Renal cortex interstitium (tissue), 15 donors: ENCODE measurements at places on chromosomes 7 and 10.

- no peak for DNase-seq
Measured at GRCh38 chr10:19713800-19714525, 102.3 kb upstream of the PLXDC2 start.

- no peak for DNase-seq
Measured at GRCh38 chr7:81244224-81244623, 325.4 kb upstream of the SEMA3C start.

DNA sequence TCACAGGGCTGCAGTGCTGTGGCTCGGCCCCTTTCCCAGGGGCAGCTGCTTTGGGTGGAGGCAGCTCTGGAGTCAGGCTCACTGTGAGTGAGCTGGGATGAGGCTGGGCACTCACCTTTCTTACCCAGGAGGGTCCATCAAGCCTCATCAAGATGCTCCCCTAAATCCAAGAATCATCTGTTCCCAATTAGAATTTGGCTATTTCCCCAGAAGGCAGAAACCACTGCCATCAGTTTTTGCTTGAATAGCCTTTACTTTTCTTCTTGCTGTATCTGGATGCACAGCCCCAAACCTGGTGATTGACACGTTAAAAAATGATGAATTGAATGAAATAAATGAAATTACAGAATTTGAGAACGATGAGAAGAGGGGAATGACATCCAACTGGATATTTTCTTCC lies 74.3 kb upstream of the LYZL1 start:
- DNase-seq = no peak

- DNase-seq = no peak
Measured at GRCh38 chr7:132943645-132944044, 138.2 kb downstream of the CHCHD3 start.

- no peak for DNase-seq
Measured at GRCh38 chr10:116056445-116057293, 216.3 kb downstream of the GFRA1 start.

- DNase-seq = no peak
Measured at GRCh38 chr10:113179265-113179664, 229.2 kb downstream of the TCF7L2 start.

DNA sequence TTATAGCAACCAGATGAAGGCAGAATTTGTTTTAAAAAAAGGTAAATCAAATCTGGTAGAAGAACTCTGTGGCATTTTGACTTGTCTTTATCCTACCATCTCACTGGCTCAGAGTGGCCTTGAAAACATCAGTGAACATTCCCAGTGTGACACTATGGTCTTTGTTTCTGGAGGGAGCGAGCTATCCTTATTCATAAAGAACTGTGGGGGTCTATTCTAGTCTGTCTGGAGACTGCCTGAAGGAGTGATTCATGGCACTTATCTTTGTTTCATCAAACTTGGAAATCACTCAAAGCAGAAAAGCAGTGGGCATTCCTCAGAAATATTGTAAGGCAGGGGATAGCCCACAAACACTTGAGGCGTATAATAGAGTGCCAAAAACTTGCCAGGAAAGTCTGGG lies 719.1 kb downstream of the PCDH15 start:
- no peak for DNase-seq

DNA sequence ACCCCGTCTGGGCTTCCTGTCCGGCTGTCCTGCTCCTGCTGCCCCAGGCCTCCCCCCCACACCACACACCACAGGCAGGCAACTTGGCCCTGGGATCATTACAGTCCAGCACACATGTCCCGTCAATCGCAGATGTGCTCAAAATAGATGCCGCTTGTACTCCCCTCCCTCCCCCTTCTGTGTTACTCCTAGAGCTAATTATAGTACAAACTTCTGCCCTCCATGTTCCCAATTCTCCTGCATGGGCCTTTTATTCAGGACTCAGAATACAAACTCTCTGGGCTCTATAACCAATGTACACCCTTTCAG lies at the start of gene SYNPO2L:
Gene SYNPO2L (minus strand): TSS at position 40 of the 309 bp plus-strand sequence. CDS start 107 bp downstream, outside the sequence.
- DNase-seq = no peak

DNA sequence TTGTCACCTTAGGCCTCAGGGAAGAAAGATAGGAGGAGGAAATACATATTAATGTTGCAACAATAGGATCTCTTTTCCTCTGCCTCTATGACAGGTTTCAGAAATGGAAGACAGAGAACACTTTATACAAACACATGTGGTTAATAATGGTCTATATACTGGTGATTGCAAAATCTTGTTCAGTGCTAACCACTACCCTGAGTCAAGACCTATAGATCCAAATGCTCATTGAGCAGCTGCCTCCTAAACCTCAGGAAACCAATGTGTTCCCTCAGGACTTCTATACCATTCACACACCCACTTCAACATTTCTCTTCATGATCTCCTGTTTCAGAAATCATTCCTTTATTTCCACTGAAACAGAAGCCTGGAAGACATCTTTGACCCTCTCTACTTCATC lies 32.5 kb upstream of the VWDE start:
- DNase-seq = no peak

- no peak for DNase-seq
Measured at GRCh38 chr7:70259502-70259901, 661.2 kb downstream of the AUTS2 start.

DNA sequence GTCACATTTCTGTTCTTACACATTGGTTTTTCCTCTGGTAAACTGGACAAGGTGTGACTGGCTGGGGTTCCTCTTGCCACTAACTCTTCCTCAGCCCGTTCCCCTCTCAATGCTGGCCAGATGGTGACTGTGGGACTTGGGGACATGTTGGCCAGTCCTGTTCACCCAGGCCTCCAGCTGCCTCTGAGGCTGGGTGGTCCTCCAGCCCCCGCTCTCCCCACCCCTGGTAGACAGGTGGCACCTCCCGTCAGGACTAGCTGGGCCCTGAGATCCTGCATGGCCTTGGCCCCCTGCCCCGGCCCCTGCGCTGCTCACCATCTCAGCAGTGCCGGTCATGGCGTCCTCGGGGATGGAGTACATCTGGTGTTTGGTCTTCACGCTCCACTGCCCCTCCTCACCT lies 10.8 kb upstream of the MYL7 start:
- DNase-seq = no peak

GRCh38 chr10:71970869-71971268 lies 6.7 kb downstream of the CHST3 start:
- DNase-seq = no peak

- DNase-seq = no peak
Measured at GRCh38 chr10:70191161-70191971, 21.1 kb upstream of the SAR1A start.

DNA sequence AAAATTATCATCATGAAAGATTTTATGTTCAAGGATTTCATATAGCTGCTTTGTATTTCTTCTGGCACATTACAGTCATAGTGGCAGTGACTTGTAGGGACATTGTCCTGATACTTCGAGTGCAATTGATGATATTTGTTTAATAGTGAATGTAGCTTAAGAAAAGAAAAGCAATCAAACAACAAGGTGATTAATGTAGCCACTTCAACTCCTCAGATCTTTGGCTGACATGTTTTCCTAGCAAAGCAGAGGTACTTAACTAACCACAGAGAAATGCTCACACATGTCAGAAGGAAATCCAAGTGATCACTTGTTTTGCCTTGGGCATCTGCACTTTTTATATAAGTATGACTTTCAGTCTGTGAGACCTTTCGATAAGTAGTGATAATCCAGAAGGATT lies 470.3 kb downstream of the AUTS2 start:
- no peak for DNase-seq

- DNase-seq = no peak
Measured at GRCh38 chr10:34587002-34587679, 228.0 kb downstream of the PARD3 start.

GRCh38 chr10:97685395-97685958 lies 1.6 kb downstream of the AVPI1 start:
- DNase-seq = no peak

- no peak for DNase-seq
Measured at GRCh38 chr10:75544386-75544785, 113.0 kb downstream of the LRMDA start.

- DNase-seq = no peak
Measured at GRCh38 chr7:107933386-107934013, 42.5 kb downstream of the DLD start.

DNA sequence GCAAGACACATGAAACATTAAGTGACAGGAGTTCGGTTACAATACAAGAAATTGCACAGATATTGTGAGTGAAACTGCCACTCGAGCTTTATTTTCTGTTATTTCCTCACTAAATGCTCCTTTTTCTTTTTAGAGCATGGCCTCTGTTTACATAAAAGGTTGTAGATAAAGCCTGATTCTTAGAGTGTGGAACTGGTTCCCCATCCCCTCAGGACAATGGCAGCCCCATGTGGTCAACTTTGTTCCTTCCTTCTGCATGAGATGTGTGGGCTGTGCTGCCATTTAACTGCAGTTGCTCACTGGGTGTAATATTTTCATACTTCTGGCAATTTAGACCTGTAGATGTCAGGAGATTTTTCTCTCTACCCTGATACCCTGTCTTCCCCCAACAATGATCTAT lies 70.2 kb downstream of the LRGUK start:
- DNase-seq = no peak

DNA sequence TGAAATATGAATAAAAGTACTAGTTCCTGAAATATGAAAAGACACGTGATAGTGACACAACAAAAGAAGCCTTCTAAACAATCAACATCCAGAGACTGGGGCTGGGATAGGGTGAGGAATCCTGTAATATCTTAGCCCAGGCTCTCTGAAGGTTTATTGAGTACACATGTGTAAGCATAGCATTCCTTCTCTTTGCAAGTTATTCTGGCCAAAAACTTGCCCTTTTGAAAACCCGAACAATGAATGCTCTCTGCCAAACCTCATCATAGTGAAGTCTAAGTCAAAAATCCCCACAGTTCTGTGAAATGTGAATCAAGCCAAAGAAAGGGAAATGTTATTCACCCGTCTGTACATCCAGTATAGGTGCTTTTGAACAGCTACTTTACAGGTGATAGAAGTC lies 11.6 kb downstream of the SEMA3D start:
- no peak for DNase-seq

- no peak for DNase-seq
Measured at GRCh38 chr10:18455086-18455884, 196.1 kb downstream of the NSUN6 start.

DNA sequence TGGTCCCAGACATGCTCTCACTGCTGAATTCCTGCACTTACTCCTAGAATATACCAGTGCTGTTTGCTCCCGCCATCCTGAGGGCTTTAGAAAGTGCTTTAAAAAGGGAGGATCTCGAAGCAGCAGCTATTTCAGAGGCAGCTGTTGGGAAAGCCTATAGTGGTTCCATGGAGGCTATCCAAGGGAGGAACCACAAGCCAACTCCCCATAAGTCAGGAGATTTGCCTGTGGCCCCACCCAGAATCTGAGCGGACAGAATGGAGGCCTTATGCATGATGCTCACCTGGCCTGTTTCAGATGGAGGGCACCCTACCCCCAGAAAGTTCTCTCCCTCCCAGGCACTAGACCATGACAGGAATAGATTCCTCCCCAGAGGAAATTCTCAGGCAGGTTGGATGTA lies 2.3 kb upstream of the KCNIP2 start:
- no peak for DNase-seq

DNA sequence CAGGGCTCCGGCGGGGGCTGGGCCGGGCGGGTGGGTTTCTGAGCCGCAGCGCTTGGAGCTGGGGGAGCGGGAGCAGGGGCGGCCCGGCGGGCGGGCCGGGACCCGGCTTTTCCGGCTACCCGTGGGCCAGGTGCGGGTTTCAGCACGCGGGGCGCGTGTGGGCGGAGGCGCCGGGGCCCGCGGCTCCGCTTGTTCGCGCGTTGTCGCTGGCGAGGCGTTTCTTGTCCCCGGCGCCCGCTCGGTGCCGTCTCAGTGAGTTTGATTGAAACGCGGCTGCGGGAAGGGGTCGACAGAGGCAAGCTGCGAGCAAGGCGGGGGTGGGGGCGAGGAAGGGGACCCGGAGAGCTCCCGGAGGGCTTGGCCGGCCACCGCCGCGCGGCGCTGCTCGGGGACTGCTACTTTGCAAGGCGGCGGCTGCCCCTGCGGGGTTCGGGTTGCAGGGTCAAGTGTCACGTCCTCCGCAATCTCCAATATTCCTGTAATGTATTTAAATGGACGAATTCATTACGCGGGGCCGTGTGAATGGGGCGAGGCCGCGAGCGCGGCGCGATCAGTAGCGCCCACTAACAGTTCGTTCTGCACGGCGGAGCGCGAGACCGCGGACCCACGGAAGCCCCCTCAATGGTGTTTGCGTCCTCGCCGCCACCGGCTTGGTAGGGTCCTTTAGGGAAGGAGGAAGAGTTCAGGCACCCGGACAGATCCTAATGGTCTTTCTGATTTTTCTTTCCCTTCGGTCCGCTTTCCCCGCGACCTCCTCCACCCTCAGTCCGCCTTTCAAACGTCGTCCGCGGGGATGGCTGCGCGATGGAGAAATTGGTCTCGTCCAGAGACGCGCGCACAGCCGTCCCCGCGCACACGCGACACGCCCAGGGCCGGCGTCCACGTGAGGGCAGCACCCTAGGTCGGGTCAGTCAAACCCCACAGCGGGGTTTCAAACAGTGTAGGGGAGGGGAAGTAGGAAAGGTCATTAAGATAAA lies 76.9 kb downstream of the INSIG1 start:
- no peak for DNase-seq

DNA sequence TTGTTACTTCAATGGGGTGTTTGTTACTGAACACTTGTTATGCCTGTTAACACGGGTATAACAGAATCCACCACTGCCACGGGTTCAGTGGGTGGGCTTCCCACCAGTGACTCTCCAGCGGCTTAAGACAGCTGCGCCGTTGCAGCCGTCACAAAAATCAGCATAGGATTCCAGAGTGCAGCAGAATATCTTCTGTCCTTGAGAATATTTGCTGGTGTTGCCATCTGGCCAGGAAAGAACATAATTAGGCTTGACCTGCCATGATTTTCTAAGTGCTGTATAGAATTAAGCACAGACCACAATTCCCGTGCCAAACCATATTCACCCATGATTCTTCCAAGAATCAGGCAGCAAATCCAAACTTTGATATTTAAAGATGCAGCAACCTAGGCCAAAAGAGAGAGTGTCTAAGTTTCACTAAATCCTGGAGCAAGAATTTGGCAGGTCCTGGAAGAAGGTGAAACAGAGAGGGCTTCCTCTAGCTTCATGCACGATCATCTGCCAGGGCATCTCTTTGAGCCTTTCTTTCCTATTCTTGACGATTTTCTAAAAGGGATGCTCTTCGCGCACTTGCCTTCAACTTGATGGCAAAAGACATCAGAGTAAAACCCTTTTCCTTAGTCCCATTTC lies 95.0 kb downstream of the FRMD4A start:
- DNase-seq = no peak

- no peak for DNase-seq
Measured at GRCh38 chr10:74888962-74889661, 62.7 kb downstream of the KAT6B start.

GRCh38 chr10:77869626-77870420 lies 56.7 kb downstream of the DLG5 start:
- DNase-seq = no peak

- no peak for DNase-seq
Measured at GRCh38 chr7:93365341-93365740, 133.2 kb downstream of the VPS50 start.

DNA sequence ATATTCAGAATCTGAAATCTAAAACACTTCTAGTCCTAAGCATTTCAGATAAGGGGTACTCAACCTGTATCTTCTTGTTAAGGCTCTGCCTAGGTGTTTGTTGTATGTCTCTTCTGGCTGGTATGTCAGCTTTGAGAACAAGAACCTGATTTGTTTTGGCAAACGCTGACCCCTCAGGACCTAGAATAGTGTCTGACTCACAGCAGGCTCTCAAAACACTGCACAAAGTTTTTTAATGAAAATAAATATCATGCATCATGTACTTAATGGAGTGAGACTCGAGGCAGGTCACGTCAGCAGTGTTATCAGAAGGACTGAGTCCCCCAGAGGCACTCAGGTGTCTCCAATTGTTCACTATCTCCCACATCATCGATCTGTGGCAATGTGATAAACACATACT lies 99.1 kb downstream of the GLI3 start:
- no peak for DNase-seq
